ENCODE measurements at places on chromosomes 2 and 18.

GRCh38 chr2:26351375-26352090 is 4.9 kb upstream of the ADGRF3 start:
- DNase-seq = no peak

DNA sequence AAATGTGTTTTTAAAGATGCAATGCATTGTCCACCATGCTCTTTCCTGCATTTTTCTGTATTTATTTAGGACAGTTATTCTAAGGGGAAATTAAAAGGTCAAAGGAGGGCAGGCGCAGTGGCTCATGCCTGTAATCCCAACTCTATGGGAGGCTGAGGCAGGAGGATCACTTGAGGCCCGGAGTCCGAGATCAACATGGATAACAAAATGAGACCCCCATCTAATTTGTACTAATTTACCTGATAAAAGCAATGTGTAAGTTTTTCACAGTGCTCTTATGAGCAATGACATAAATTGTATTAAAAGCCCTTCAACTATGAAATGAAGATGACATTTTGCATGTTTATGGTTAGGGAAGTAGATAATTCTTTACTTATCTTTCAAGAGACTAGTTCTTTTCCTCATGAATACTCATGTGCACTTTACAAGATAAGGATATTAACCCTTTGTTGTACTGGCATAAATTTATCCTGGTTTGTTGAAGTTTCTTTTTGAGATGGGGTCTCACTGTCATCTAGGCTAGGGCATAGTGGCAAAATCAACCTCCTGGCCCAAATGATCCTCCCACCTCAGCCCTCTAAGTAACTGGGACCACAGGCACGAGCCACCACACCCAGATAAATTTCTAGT is 9.7 kb downstream of the HSBP1L1 start:
- DNase-seq = no peak

GRCh38 chr2:221530653-221531037 is 41.5 kb downstream of the EPHA4 start:
- no peak for DNase-seq

DNA sequence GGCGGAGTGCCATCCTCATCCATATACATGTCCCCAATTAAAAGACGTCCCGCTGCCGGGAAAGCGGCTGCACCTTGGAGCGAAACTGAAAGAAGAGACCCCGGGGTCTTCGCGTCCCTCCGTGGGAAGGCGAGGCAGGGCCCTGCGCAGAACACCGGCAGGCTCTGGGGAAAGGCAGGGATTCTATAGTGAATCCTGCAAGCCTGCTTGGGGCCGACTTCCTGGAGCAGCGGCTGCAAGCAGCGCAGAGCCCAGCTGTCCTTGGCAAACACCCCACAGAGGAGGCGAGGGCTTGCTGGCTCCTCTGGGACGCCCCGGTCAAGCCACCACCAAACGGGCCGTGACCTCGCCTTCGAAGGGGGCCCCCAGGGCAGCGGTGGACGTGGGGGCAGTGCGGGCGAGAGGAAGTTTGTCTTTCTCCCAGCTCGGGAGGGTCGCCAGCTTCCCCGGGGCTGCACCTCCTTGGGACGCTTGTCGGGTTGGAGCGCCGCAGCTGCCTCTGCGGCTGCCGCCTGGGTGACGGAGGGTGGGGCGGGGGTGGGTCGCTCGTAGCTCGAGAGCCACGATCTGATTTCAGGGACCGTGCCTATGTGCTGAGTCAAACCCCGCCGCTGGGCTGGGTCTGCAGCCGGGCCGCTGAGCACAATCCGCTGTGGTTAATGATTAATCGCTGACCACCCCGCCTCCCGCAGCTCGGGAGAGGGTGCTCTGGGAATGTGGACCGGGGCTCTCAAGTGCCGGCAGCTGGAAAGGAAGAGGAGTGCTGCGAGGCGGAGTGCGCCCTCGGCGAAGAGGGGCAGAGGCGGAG is 486 bp upstream of the GPR39 start:
- peak; percentile 45 for DNase-seq

DNA sequence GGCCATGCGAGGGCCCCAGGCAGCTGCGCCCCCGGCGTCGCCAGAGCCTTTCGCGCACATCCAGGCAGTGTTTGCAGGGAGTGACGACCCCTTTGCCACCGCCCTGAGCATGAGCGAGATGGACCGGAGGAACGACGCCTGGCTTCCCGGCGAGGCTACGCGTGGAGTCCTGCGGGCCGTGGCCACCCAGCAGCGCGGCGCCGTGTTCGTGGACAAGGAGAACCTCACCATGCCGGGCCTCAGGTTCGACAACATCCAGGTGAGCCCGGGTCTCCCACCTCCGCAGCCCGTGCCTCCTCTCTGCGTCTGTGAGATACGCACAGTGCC is 8.9 kb downstream of the TRAPPC12 start:
- no peak for DNase-seq

All from NCI-H1694 (cell line).